ENCODE measurements at places on chromosomes 12 and 14. TPM values are rescaled to one million over a fixed set of nuclear protein-coding genes. Genes with fewer than 3 reads are reported as not detected.

Gene ANP32D
- not detected for total RNA-seq

Gene CCDC177
- total RNA-seq = not detected

Gene EAPP
- 39.9 TPM for total RNA-seq

Gene INSM2
- not detected for total RNA-seq

Gene SRRM4
- total RNA-seq = not detected

Gene TAS2R31
- total RNA-seq = 1.1 TPM

Gene SALL2
- 3.2 TPM for total RNA-seq

Gene SERPINA3
- 357 TPM for total RNA-seq

Gene LHX5
- not detected for total RNA-seq

Gene PTGR2
- total RNA-seq = 6.4 TPM

Gene RDH5
- total RNA-seq = 14.3 TPM

Gene GPR135
- total RNA-seq = 3.2 TPM

Gene TMBIM6
- total RNA-seq = 240 TPM

Gene SETD1B
- 3.8 TPM for total RNA-seq

Gene CISTR
- total RNA-seq = not detected

Gene PLEKHG7
- not detected for total RNA-seq

Gene TAS2R42
- total RNA-seq = not detected

Gene MYO1H
- total RNA-seq = not detected

Gene IL26
- not detected for total RNA-seq

Measured in A375 (cell line).